ENCODE measurements at places on chromosomes 2 and 18. TPM values are rescaled to one million over a fixed set of nuclear protein-coding genes. Genes with fewer than 3 reads are reported as not detected.

DNA sequence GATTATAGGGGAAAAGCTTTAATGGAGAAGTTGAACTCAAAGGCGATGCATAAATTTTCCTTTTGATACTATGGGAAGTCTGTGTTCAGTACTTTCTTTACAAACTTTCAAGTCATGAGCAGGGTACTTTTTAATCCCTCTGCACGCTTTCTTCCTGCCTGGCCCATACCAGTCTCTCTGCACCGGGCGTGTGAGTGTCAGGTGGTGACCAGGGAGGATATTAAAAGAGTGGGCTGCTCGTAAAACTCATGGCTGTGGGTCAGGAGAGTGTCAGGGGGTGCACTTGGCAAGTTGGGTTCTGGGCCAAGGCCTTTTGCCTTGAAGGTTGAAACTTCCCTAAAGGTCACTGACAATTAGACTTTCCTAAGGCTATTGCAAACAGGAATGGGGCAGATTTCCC is 367.8 kb downstream of the GPD2 start:
- no peak for DNase-seq

DNA sequence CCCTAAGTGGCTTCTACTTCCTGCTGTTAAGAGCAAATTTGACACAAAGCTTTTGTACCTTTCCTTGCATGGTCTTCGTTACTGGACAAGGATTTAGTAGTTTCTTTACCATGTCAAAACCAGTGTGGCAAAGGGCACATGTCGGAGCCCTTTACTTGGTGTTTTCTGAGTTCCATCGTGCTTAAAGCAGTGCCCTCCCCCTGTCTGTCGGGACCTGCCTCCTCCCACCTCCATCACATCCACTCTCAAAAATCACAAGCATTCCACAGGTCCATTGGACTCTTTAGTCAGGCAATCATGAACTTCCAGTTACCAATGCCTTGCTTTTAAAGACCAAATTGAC is 763 bp downstream of the CCDC141 start:
- DNase-seq, result no peak

- no peak for DNase-seq
Measured at GRCh38 chr18:70578480-70578879, 289.6 kb downstream of the SOCS6 start.

- peak; percentile 66 for DNase-seq
Measured at GRCh38 chr18:42229211-42230210, 274.5 kb downstream of the PIK3C3 start.

- DNase-seq, result peak; percentile 60
Measured at GRCh38 chr2:96265349-96265839, 403 bp downstream of the TMEM127 start.

- no peak for DNase-seq
Measured at GRCh38 chr2:231581328-231581727, 11.3 kb upstream of the TEX44 start.

GRCh38 chr2:18559531-18560030 is 872 bp downstream of the RDH14 start:
- DNase-seq, result no peak

DNA sequence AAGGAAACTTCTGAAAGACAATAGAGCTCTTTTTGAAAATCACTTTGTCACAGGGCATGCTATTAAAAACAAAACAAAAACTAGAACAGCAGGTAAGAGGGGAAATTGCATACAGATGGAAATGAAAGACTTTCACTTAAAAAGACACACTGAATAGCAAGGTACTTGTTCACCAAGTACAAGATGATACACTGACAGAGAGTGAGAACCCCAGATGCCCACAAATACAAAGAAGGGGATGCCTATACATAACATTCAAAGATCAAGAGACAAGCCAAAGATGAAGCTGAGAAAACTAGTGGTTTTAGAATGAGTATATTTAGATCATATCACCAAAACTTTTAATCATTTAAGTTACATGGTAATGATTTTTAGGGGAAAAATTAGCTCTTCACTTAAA is 60.7 kb downstream of the ASXL2 start:
- no peak for DNase-seq

DNA sequence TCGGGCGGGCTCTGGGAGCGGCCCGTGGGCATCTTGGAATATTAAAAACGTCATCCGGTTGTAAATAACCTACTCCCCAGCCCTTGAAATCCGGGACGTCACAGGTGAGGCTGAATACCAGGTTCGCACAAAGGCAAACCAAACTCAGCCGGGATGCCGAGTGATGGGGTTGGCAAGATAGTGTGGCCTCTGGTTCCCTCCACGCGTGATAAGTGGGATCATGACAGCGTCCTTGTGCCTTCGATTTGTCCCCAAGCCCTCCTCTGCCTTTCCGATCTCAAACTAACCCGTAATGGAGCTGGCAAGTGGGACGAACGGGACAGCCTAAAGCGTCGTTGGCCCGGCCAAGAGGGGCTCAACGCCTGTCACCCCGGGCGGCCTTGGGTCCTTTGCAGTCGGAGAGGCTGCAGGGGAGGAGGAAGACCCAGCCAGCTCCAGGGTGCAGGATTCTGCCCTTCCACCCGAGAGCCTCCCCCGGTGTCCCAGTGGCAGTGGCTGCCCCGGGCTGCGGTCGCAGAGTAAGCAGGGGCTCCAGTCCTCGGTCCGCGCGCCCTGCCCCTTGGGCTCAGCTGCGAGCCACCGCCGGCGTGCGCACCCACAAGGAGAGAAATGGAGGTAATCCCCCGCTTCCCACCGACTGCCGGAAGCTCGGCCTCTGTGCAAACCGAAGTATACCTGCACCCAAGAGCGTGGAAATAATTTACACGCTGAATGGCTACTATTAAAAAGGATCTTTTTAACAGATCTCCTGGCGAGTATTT is 13.4 kb upstream of the PAX3 start:
- no peak for DNase-seq

DNA sequence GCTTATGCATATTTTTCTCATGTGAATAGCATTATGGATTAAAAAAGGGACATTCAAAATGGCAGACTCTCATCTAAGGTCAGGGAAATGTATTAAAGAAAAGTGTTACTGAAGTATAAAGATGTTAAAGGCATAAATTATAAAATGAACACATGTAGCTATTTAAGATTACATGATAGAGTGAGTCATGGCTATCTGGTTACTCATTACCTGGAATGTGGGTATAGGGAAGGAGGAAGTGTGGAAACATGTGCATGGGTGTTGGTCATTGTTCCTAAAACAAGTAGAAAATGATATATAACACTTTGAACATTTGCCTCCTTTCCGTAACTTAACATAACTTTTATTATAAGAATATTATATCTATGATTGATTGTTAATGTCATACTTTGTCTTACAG is 66.4 kb downstream of the MYO1B start:
- DNase-seq, result no peak

- no peak for DNase-seq
Measured at GRCh38 chr18:59273759-59274532, 692 bp upstream of the RAX start.

GRCh38 chr2:79512442-79513401 is at the start of gene CTNNA2:
Gene CTNNA2, plus strand, starts transcription at chr2:79513051.
- peak; percentile 86 for DNase-seq

DNA sequence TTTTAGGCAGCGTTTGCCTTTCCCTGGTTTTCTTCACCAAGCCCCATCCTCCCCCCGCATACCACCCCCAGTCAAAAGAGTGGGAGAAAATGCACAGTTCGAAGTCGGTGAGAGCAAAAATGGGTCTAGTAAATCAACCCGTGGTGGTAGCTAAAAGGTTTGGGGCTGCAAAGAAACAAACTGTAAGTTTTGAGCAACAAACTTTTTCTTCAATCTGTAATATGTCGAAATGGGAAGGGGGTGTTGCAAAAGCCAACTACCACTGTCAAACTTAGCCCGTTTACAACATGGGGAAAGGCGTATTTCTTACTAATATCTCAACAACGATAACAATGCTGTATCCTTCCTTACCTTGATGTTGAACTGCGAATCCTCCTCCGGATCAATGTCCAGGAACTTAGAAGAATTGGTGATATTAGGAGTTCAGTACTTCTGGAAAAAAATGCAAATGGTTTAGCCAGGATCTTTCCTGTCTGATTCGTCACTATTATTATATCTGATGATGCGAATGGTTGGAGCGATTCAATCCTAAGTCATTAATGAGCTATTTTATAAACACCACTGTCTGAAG is 2.4 kb upstream of the SATB2 start:
- no peak for DNase-seq

DNA sequence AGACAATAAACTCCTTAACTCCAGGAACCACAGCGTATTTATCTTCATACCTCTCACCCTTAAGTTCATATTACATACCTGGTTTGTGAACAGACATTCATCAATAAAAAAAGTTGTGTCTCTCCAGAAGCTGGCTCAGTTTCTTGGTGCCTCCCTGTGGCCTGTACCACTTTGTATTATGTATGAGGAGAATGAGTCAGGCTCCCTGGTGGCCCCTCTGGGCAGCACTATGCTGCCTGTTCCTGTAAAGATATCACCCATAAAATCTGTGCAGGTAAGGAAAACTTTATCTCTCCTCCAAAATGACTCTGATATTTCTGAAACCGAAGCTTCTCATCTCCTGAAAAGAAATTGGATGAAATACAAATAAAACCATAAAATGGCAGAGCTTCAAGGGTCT is 198.4 kb upstream of the NT5C1B start:
- DNase-seq, result no peak

GRCh38 chr2:231612109-231612455 is 19.4 kb downstream of the TEX44 start:
- no peak for DNase-seq

GRCh38 chr2:36410681-36411080 is 55.1 kb downstream of the CRIM1 start:
- no peak for DNase-seq

- DNase-seq, result no peak
Measured at GRCh38 chr2:226077031-226077430, 677.5 kb downstream of the NYAP2 start.

- no peak for DNase-seq
Measured at GRCh38 chr2:24577481-24577880, 86.4 kb downstream of the NCOA1 start.

- peak; percentile 67 for DNase-seq
Measured at GRCh38 chr2:140947236-140947635, 1183.6 kb downstream of the LRP1B start.

GRCh38 chr2:60067006-60067405 is 486.4 kb downstream of the BCL11A start:
- no peak for DNase-seq

DNA sequence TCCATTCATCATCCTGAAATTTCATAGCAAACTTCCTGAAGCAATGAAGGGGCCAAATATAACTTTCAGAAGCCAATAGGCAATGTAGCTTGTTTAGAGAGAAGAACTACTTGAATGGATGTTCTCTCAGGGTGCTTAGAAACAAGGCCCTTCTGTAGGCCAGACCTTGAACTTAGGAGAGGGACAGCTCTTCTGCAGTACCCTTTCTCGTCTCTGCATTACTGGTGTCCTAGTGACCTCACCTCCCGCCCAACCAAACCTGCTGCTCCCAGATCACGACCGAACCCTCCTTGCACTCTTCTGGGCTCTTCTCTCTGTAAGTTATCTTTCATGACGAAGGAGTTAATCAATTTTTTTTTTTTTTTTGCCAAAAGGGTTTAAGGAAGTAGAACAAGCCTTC is 543.9 kb downstream of the TDRD15 start:
- no peak for DNase-seq

DNA sequence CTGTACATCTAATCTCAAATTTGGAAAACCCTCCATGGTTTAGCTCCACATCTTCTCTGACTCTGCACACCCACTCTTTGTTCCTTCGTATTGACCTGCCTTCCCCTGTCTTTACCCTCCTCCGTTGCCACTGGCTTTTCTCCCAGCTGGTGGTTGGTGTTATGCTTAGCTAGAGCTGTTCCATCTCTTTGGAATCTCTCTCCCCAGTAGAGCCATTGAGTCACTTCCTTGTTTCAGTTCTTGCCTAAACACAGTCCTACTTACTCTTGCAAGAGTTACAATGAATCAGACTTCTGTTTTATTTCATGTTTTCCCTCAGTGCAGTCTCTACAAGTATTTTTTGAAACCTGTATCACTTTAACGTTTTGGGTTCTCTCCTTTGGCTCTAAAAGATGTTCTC is 263.9 kb downstream of the LTBP1 start:
- DNase-seq, result no peak

GRCh38 chr2:233085037-233085838 is 25.1 kb downstream of the INPP5D start:
- DNase-seq, result no peak

DNA sequence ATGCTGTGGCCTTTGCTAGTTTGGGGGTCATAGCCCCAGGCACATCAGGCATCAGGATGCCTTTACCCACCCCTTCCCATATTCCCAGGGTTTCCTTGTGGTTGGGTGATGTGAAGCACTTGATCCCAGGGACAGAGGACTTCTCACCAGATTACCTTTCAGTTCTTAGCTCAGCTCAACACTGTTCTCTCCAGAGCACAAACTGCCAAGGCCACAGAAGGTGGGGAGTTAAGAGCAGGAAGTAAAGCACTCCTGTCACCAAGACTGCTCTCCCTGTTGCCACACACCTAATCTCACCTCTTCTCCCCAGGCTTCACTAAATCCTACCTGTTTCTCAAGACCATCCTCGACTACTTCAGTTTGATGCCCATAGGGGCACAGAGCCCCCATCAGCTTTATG is 25.9 kb downstream of the FHOD3 start:
- no peak for DNase-seq

DNA sequence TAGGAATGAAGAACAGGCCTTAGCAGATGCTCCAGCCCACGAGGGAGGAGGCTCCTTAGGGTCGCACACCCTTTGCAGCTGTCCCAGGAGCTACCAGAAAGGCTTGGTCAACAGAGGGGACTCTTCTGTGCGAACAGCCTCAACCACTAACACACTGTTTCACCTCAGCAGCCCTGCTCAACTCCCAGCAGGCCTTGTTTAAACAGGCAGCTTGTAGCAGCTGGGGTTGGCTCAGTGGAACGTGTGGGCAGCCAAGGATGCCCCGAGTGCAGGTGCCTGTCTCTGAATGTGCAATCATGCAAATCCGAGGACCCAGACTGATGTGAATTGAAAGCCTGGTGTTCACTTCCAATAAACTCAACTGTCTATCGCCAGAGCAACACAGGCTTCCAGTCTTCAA is 88.7 kb upstream of the CXCR4 start:
- peak; percentile 5 for DNase-seq

CCDC93 gene
- 8.5 TPM for total RNA-seq

NT5DC4 gene
- not detected for total RNA-seq

FBXO15 gene
- total RNA-seq, result not detected

MEIS1 gene
- total RNA-seq, result 0.25 TPM

SESTD1 gene
- 1.9 TPM for total RNA-seq

NPAS2 gene
- total RNA-seq, result not detected

DNER gene
- total RNA-seq, result not detected

GNAL gene
- 0.12 TPM for total RNA-seq

CFAP65 gene
- not detected for total RNA-seq

ALKAL2 gene
- total RNA-seq, result not detected

MAP2 gene
- total RNA-seq, result not detected

Data from G401 (cell line).